ENCODE measurements at places on chromosomes 2 and 18.

DNA sequence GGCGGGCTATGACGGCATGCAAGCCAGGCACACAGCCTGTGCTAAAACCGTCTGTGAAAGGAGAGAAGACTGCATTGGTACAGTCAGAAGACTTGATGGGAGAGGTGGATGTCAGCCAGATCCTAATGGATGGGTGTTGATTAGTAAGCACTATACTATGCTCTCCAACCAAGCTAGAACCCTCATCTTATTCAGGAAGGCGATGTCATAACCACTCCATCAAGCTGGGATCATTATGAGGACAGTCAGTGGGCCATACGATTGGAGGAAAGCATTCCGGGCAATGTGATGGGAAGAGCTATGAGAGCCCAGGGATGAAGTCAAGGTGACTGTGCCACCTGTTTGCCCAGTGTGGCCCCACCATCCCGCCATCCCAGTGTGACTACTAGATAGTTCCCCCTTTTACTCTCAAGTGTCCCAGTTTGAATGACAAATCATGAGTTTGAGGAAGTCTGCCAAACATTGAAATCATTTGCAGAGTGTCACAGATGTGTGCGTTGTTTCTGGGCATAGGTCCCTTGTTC lies 66.4 kb downstream of the MRPS9 start:
- peaks cover 21% of the 10 kb centered on the region for H3K36me3 ChIP-seq
- H3K4me1 ChIP-seq: no peaks in the 10 kb centered on the region
- H3K4me3 ChIP-seq: no peak overlapping the region

- peaks cover 12% of the 10 kb centered on the region for H3K4me1 ChIP-seq
- no peaks in the 10 kb centered on the region for H3K36me3 ChIP-seq
- H3K27me3 ChIP-seq: no peaks in the 10 kb centered on the region
- no peak overlapping the region for H3K4me3 ChIP-seq
- DNase-seq: no peak
Observed at GRCh38 chr2:9103663-9104277, 100.3 kb upstream of the MBOAT2 start.

DNA sequence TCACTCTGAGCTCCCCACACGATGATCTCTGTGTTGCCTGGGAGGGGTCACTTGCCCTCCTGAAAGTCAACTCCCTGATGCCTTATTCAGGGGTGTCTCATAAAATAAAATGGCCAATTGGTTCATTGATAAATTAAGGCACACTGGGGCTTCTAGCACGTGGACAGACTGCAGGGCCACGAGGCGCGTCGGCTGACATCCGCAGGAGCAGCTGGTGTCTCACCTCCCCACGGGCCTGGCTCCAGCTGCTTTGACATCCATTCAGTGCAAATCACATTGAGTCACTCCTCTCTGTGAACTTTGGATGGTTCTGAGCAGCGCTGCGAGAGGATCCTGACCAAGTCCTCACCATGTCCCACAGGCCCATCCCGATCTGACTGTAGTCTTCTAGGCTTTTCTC lies 4.6 kb upstream of the ST8SIA3 start:
- no peak overlapping the region for H3K4me3 ChIP-seq
- H3K36me3 ChIP-seq: no peaks in the 10 kb centered on the region
- no peak for DNase-seq

DNA sequence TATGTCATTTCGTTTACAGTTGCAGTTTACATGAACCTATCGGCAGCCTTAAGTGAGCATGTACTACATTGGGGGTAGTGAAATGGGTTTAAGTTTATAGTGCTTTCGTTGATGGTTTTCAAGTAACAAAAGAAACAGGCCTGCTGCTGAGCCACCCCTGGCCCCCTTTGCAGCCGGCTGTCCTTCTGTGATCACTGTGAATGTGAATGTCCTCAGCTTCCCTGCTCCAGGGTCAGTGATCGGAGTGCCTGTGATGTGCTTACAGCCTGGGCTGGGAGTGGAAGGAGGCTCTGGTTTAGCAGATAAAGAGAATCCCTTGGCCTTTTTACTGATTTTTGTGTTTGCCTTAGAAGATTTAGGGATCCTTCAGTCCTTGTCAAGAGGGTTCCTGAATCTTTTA lies 154.2 kb downstream of the FAM210A start:
- peaks cover 17% of the 10 kb centered on the region for H3K36me3 ChIP-seq
- no peaks in the 10 kb centered on the region for H3K27me3 ChIP-seq
- no peak overlapping the region for H3K4me3 ChIP-seq

- no peak overlapping the region for H3K27ac ChIP-seq
- H3K36me3 ChIP-seq: no peaks in the 10 kb centered on the region
- peak; percentile 41 for DNase-seq
- H3K4me1 ChIP-seq: no peaks in the 10 kb centered on the region
- H3K27me3 ChIP-seq: peaks cover 5% of the 10 kb centered on the region
Observed at GRCh38 chr2:170324640-170325046, 146.7 kb downstream of the MYO3B start.

GRCh38 chr2:231387904-231388724 lies 7.4 kb upstream of the B3GNT7 start:
- H3K36me3 ChIP-seq: no peaks in the 10 kb centered on the region
- peaks cover 5% of the 10 kb centered on the region for H3K27me3 ChIP-seq

DNA sequence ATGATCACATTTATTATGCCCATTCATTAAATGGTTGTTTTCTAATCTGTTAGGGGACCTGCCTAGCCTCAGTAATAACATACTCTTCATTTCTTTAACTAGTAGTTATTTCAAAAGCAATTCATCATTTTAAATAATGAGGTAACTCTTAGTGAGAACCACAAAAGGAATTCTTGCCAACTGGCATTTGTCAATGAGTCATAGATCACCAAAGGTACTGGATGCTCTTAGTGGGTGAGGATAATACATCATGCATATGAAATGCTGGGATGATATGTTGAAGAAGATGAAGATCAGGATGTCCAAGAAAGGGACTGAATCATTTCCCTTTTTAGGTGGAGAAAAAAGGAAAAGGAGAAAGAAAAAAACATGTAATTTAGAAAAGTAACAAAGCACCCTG lies 826.2 kb upstream of the DDX18 start:
- no peak for DNase-seq
- no peak overlapping the region for H3K4me3 ChIP-seq
- no peaks in the 10 kb centered on the region for H3K27me3 ChIP-seq

GRCh38 chr2:8413589-8414135 lies 268.2 kb upstream of the ID2 start:
- H3K4me1 ChIP-seq: no peaks in the 10 kb centered on the region
- H3K4me3 ChIP-seq: no peak overlapping the region
- no peak overlapping the region for H3K27ac ChIP-seq
- no peak for DNase-seq
- no peaks in the 10 kb centered on the region for H3K27me3 ChIP-seq

GRCh38 chr2:24055750-24056149 lies 6.2 kb downstream of the FKBP1B start:
- H3K36me3 ChIP-seq: no peaks in the 10 kb centered on the region
- DNase-seq: no peak
- no peaks in the 10 kb centered on the region for H3K27me3 ChIP-seq
- no peak overlapping the region for H3K4me3 ChIP-seq
- no peak overlapping the region for H3K27ac ChIP-seq

DNA sequence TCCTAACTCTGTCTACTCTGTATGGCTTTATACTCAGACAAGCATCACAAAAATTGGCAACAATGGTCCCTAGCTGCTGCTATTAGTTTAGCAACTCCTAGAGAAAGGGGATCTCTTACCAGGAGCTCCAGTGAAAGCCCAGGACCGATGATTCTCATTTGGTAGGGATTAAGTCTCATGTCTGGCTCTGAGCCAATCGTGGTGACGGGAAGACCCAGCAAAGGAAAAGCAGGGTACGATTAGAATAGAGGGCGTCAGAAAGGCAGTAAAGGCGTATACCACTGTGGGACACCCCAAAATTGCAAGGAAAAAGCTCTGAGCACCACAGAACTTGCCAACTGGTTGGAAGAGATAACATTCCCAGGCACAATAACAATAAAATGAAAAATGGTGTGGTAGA lies 129.5 kb downstream of the MTCL1 start:
- no peaks in the 10 kb centered on the region for H3K4me1 ChIP-seq
- no peaks in the 10 kb centered on the region for H3K27me3 ChIP-seq
- no peak for DNase-seq
- H3K36me3 ChIP-seq: no peaks in the 10 kb centered on the region
- H3K4me3 ChIP-seq: no peak overlapping the region

GRCh38 chr2:238894226-238894949 lies 46.5 kb downstream of the TWIST2 start:
- DNase-seq: no peak
- no peak overlapping the region for H3K27ac ChIP-seq
- no peaks in the 10 kb centered on the region for H3K36me3 ChIP-seq

DNA sequence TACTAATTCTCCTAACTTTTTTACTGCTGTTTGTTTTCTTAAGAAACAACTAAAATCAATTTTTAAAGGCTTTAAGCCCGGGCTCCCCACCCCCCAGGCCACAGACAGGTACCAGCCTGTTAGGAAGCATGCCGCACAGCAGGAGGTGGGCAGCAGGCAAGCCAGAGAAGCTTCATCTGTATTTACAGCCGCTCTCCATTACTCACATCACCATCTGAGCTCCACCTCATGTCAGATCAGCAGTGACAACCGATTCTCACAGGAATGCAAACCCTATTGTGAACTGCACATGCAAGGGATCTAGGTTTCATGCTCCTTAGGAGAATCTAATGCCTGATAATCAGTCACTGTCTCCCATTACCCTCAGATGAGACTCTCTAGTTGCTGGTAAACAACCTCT lies 517.0 kb downstream of the NRXN1 start:
- H3K4me3 ChIP-seq: no peak overlapping the region
- no peak overlapping the region for H3K27ac ChIP-seq
- no peak for DNase-seq
- H3K36me3 ChIP-seq: no peaks in the 10 kb centered on the region

GRCh38 chr2:235692076-235692475 lies 198.2 kb downstream of the AGAP1 start:
- no peaks in the 10 kb centered on the region for H3K4me1 ChIP-seq
- no peaks in the 10 kb centered on the region for H3K27me3 ChIP-seq
- no peak overlapping the region for H3K4me3 ChIP-seq
- no peak for DNase-seq
- no peak overlapping the region for H3K27ac ChIP-seq
- H3K36me3 ChIP-seq: no peaks in the 10 kb centered on the region

DNA sequence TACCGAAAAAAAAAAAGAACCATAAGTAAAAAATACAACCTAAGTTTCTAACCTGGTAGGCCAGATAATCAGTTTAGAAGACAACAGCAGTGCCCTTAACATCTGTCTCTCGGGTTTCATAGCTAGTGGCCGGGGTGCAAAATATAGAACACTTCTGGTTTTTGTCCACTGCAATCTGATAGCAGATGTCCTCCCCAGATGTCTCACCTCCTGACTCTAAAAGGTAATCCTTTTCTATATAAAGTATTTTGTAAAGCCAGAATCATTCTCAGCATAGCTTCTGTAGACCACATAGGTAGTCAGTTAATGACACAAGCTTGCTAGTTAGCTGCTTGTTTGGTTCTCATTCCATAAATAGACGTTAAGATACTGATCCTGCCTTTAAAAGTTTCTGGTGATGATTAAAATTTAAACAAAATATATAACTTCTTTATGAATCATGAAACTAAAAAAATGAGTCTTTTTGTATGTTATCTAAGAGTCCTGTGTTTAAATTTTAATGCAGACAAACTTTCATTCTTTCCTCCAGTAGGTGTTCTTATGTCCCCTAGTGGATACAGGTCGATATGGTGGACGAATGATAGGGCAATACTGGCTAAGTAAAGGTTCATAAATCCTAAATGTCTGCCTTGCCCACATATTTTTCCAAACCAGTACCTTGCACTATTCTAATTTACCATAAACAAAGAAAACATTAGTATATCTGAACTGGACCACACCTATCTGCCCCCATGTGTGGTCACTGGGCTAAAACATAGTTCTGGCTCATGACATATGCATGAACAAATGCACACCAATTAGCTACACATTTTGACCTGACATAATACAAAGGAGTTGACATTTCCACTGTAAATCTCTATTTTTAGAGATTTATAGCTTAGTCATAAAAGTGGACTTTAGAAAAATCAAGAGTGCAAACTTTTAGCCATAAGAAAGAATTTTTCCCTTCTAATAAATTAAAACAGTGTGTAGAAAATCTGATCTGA lies 171.0 kb downstream of the SRBD1 start:
- H3K27ac ChIP-seq: no peak overlapping the region
- H3K27me3 ChIP-seq: no peaks in the 10 kb centered on the region
- H3K4me1 ChIP-seq: no peaks in the 10 kb centered on the region
- no peak overlapping the region for H3K4me3 ChIP-seq
- peaks cover 21% of the 10 kb centered on the region for H3K36me3 ChIP-seq

- DNase-seq: no peak
- H3K27ac ChIP-seq: no peak overlapping the region
- H3K4me1 ChIP-seq: peaks cover 23% of the 10 kb centered on the region
- peaks cover 64% of the 10 kb centered on the region for H3K36me3 ChIP-seq
- no peaks in the 10 kb centered on the region for H3K27me3 ChIP-seq
Observed at GRCh38 chr2:60535685-60536312, 17.7 kb downstream of the BCL11A start.

GRCh38 chr2:150027164-150027563 lies 439.6 kb upstream of the MMADHC start:
- no peak overlapping the region for H3K4me3 ChIP-seq
- no peaks in the 10 kb centered on the region for H3K4me1 ChIP-seq
- H3K36me3 ChIP-seq: no peaks in the 10 kb centered on the region
- DNase-seq: no peak
- H3K27ac ChIP-seq: no peak overlapping the region
- no peaks in the 10 kb centered on the region for H3K27me3 ChIP-seq

GRCh38 chr2:102510791-102511575 lies 38.0 kb downstream of the SLC9A4 start:
- H3K4me3 ChIP-seq: no peak overlapping the region
- no peaks in the 10 kb centered on the region for H3K4me1 ChIP-seq
- no peak for DNase-seq
- peaks cover 12% of the 10 kb centered on the region for H3K27me3 ChIP-seq

DNA sequence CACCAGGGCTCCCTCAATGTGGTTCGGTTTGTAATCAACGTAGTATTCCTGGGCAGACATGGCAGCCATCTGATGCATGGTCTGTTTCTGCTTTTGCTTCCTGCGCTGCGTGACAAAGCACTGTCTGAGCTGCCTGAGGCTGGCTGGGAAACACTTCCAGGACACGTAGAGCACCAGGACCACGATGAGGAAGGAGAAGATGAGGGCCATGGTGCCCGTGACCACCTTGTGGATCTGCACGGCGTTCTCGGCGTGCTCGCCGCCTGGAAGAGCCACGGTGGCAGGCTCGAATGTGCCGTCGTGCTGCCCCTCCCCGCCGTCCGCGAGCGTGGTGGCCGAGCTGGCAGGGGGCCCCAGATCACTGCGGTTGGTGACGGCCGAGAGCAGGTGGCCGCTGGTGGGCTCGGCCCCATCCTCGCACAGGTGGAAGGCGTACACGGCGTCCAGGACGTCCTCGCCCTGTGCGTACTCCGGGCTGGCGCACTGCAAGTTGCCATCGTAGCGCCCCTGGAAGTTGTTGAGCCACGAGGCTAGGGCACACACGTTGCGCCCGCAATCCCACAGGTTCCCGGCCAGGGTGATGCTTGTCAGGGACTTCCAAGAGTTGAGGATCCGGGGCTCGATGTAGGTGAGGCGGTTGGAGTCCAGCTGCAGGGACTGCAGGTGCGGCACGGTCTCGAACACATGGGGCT lies 2.1 kb downstream of the LRRTM1 start:
- no peaks in the 10 kb centered on the region for H3K36me3 ChIP-seq
- H3K4me3 ChIP-seq: no peak overlapping the region
- no peak for DNase-seq
- no peak overlapping the region for H3K27ac ChIP-seq
- H3K27me3 ChIP-seq: no peaks in the 10 kb centered on the region

- H3K4me1 ChIP-seq: no peaks in the 10 kb centered on the region
- DNase-seq: no peak
- no peak overlapping the region for H3K27ac ChIP-seq
- no peak overlapping the region for H3K4me3 ChIP-seq
- no peaks in the 10 kb centered on the region for H3K36me3 ChIP-seq
- H3K27me3 ChIP-seq: peaks cover 16% of the 10 kb centered on the region
Observed at GRCh38 chr18:23618862-23619387, 32.6 kb upstream of the NPC1 start.

GRCh38 chr2:207468488-207468887 lies 61.3 kb upstream of the CREB1 start:
- H3K36me3 ChIP-seq: no peaks in the 10 kb centered on the region
- peaks cover 18% of the 10 kb centered on the region for H3K27me3 ChIP-seq
- no peak for DNase-seq

All from DND-41 (cell line).